ENCODE measurements at places on chromosomes 3 and 15. TPM values are rescaled to one million over a fixed set of nuclear protein-coding genes. Genes with fewer than 3 reads are reported as not detected.
A peak's percentile ranks its signal among the peaks of the same experiment; 100 is the strongest.

DNA sequence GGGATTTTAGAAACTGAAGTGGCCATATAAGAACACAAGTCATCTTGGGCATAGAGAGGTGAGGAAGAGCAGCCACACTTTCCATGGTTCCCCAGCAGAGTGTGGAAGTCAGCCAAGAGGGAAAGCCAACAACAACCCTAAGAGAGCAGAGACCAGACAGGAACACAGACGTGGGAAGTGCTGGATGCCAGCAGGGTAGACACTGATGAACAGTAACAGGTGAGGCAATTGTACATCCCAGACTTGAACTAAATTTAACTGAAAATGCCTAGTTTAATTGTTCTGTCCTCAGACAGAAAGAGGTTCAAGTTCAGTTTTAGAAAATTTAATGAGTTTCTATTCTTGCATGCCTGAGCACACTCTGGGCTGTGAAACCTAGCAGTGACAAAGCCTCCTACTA, 212.1 kb downstream of the ATP8B4 start:
- DNase-seq, result peak; percentile 89

- DNase-seq, result peak; percentile 52
Measured at GRCh38 chr15:99951511-99951910, 218.3 kb upstream of the LYSMD4 start.

DNA sequence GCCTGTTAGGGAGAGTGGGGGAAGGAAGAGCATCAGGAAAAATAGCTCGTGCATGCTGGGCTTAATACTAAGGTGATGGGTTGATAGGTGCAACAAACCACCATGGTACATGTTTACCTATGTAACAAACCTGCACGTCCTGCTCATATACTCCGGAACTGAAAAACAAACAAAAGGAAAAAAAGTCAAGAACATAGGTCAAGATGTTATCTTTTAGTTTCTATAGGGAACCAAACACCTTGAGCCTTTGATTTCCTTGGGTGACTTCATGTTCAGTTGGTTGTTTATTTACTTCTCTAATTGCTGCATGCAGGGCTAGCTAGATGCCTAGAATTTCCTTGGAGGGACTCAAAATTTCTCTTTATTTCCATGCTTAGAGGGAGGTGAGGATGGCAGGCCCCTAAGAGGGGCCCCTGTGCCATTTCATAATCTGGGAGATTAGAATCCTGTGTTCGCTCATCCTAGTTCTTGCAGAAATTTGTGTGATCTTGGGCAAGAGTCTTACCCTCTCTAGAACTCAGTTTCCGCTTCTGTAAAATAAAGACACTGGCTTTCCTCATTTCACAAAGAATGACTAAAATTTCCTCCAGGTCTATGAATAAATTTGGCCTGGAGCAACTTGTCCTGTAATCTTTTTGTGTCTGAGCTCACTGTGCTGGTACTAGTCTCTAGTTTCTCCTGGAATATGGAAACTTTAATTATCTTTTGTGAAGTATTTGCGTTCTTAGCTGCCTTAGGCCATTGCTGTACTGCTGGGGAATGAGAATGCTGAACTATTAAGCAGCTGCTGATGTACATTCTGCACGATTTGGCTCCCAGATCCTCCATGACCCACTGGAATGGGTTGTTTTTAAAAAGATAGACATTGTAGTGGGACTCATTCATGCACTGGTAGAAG, 457.5 kb downstream of the EDEM1 start:
- no peak for DNase-seq

The RBP2 gene
- not detected for total RNA-seq

DNA sequence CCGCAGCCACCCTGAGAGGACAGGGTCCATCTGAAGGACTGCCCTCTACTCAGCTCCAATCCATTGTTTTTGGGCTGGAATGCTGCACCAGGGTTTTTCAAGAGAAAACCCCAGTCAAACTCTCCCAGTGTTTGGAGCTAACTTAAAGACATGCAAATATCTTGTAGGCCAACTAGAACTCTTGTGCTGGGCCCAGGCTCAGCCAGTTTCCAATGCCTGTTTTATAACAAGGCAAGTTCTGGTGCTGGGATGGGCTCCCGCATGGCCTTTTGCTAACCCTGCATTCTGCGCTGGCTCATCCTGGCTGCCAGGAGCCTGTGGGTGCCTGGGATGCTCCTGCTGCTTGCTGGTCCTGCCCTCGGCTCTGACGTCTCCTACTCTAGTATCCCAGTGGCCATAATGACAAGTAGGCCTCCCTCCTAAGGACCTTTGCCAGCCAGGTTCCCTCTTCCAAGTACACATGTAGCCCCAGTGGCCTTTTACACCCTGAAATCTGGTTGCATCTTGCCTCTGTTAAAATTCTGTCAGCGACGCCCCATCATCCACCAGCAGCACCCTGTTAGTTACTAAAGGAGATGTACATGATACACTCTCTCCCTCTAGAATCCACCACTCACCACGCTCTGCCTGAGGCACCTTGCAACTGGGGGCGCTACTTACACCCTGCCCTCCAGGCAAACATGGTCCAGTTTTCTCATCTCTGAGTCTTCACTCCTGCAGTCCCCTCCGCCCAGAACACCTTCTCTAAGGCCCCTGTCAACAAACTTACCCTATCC, 30.5 kb upstream of the RAB6B start:
- no peak for DNase-seq

DNA sequence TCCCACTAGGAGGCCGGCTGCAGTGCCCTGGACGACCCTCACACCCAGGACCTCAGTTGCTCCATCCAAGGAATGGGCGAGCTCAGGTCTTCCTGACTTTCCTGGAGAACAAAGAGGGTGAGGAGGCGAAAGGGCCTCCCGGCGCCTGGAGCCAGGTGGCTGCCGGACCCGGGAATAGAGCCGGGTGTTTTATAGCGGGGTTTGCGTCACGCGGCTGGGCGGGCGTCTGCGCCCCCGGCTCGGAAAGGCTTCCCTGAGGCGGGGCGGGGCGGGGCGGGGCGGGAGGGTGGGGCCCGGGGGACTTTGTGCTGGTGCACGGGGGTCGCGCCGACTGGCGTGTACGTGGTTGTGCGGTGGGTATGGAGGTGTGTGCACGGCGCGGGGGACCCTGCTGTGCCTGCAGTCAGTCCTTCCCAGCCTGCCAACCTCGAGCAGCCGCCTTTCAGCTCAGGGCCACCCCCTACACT, 4.6 kb upstream of the PRKCD start:
- DNase-seq, result no peak

DNA sequence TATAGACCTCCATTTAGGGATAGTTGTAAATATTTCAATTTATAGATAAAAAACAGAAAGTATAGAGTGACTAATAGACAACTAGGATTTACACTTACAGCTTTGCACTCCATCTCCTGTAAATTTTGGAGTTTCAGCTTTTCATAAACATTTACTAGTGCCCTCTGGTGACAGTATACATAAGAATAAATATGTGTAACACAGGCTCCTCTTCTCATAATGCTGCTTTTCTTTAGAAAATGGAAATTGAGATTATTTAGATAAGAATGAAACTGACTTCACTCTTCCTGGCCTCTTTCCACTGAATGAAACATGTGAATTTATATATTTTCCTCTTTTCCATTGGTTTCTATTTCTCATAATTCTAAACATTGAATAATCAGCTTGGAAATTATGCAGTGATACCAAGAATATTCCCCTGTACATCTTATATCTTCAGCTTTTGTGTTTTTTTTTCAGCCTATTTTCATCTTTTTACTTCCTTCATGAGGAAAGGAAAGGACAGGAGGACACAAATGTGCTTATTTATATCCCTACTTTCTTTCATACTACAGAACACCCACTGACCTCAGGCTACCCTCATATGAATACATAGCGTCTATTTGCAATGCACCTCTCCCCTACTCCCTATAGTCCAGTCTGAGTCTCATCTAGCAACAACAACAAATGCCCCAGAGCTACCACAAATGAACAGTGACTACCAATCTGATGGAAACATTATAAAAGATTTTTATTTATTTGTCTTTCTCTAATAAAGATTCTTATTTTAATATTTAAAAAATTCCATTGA, 103.1 kb upstream of the CCDC39 start:
- no peak for DNase-seq

Data from LHCN-M2 (cell line).